ENCODE measurements at places on chromosomes 7 and 10.

DNA sequence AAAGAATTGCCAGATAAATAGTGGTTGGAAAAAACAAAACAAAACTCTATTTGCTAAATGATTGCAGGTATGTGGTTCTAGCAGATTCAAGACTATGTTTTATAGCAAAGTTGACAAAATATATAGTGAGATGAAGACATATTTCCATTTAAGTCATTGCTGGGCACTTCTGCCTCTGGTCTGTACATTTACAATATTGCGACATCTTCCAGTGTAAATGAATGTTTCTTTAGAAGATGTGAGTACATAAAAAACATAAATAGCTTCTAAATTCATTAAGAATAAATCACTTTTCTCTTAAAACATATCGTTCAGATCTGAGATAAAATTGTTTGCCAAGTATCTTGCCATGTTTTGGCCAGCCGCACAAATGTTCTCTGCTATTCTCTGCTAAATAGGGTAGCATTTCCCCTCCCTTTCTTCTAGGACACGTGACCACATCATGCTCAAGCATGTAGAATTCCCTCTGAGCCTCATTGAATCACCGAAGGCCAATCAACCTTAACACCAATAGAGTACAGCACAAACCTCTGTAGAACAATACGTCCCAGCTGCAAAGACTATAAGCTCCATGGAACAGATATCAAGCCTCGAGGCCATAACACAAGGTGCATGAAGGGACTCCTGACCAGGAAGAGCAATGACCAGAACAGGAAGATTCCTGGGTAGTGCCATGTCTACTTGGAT is 1173.3 kb downstream of the GATA3 start:
- no peak for DNase-seq

DNA sequence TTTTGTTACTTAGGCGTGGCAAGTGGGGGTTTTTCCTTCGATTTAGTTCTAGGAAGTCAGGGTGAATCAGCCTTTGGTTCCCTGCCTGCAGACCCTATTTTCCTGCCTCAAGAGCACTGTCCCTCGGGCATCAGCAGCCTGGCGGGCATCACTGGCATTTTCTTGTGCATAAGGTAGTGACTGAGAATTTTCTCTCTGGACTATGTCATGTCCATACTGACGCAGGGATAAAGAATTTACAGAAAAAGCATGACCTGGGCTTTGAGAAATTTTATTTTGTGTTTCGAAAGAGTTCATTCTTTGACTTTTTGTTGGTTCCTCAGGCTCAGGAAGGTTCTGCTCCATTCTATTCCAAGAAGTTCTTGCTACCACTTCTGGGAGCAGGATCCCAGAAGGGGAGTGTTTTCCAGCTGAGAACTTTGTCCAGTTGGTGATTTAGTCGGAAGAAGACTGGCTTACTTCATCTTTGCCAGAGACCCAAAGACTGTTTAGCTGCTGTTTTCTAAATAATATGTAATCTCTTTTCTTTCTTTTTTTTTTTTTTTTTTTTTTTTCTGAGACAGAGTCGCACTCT is 213.9 kb upstream of the SH2B2 start:
- DNase-seq, result no peak

DNA sequence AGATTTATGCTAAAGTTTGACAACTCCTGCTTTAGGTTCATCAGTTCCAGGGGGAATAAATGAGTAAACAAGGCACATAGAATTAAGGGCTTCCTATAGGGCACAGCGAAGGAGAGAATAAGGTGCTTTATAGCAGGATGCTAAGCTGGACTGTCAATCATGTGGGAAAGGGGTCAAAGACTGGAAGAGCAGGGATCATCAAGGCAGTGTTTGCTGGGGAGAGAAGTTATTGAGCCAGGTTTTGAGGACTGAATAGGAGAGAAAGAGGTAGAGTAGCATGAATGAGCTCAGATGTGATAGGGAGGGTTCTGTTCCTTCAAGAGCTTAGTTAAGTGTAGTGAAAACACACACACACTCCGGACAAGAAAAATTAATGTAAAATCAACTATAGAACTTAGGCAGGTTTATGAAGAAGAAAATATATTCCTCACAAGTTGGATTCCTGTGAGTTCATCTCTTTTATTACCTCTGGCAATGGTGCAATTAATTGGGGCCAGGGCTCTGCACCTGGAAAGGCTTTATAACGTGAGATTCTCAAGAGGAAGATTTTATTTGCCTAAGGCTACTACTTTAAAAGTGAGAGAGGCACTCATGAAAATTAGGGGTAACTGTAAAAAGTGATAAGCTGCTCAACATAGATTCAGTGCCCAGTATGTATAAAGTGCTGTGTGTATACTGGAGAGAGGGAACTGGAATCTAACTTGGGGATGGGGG is 222.4 kb downstream of the AUTS2 start:
- DNase-seq, result no peak

- DNase-seq, result no peak
These were observed 179.9 kb downstream of the RTKN2 start for GRCh38 chr10:62088786-62089185.

DNA sequence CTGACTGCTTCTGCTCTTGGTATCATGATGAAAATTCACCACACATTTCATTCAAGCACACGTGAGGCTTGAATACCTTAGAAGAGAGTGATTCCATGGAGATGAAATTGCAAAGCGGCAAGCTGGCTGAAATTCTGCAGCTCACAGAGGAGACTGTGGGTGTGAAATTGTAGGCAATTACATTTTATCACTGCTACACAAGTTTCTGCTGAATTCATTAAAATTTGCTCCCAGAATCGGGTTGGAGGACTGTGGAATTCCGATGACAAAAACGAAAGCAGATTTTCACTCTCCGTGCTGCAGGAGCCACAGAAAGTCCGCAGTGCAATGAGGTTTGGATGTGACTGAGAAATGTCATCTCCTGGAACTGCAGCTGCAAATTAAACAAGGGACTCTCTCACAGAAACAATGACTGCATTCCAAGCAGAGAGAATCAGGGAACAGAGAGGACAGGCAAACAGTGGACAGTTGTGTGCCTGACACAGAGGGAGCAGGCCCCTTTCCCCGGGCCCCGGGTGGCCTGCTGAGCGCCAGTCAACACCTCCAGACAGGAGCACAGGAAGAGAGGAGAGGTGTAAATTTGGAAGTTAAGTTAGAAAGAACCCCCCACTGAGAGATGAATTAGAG is 109.1 kb downstream of the C10orf90 start:
- DNase-seq, result no peak

GRCh38 chr10:86375204-86375603 is 8.6 kb upstream of the GRID1 start:
- no peak for DNase-seq
